T-cell (primary cell): ENCODE measurements at places on chromosomes 12 and 14.

DNA sequence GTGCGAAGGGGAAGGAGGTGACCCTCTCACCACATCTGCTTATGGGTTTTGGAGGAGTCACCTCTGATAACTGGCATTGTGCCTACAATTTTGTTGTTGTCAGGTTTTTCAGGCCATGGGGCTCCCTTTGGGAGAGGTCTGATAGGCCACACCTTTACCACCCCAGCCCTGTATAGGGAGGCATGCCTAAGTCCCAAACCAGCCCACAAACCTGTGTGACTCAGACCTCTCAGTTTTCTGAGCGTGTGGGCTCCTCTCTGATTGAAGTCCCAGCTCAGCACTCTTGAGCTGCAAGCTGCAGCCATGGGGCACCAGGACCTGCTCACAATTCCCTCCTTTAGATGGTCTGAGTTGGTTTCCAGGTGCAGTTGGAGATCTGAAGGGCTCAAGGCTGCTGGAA lies 1429.3 kb upstream of the TMEM132C start:
- DNase-seq, result no peak

DNA sequence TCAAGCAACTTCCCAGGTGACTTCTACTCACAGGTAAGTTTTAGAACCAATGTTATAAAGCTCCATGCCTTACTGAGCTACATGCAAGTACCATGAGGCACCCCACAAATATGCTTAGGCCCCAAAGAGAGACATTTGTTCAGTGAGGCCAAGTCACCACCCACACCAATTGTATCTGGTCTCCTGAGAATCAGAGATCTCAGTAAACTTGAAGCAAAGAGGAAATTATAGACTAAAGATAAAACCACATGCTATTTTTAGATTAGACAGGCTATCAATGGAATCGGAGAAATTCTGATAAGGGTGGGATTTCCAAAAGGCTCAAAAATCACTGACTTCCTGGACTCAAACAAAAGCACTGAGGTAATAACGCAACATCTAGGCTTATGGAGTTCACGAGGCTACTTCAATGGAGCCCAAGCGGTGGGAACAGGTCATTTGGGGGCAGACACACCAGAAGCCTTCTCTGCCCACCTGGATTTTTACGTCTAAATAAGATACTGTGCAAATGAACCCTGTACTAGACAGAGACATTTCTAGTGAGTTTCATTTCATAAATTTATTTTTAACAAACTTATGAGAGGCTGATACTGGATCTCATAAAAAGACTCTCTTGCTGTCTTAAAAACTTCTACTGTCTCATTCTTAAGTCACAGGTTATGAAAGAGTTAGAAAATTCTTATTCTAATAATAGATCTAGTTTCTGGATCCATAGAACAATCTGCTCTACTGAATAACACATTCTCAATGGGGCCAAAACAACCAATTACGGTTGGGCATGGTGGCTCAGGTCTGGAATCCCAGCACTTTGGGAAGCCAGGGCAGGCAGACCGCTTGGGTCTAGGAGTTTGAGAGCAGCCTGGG lies 7.7 kb downstream of the SLC15A4 start:
- DNase-seq, result no peak

DNA sequence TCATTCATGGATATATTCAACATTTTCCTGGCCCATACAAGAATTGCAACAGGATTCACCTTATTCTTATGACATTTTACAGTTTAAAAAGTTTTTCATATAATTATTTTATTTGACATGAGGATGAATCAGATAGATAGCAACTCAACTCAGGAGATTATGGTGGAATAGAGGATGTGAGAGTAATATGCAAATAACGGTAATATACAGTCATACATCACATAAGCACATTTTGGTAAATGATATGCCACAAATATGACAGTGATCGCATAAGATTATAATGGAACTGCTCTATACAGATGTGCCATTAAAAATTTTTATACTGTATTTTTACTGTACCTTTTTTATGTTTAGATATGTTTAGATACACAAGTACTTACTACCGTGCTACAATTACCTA lies 24.1 kb upstream of the CRADD start:
- no peak for DNase-seq

DNA sequence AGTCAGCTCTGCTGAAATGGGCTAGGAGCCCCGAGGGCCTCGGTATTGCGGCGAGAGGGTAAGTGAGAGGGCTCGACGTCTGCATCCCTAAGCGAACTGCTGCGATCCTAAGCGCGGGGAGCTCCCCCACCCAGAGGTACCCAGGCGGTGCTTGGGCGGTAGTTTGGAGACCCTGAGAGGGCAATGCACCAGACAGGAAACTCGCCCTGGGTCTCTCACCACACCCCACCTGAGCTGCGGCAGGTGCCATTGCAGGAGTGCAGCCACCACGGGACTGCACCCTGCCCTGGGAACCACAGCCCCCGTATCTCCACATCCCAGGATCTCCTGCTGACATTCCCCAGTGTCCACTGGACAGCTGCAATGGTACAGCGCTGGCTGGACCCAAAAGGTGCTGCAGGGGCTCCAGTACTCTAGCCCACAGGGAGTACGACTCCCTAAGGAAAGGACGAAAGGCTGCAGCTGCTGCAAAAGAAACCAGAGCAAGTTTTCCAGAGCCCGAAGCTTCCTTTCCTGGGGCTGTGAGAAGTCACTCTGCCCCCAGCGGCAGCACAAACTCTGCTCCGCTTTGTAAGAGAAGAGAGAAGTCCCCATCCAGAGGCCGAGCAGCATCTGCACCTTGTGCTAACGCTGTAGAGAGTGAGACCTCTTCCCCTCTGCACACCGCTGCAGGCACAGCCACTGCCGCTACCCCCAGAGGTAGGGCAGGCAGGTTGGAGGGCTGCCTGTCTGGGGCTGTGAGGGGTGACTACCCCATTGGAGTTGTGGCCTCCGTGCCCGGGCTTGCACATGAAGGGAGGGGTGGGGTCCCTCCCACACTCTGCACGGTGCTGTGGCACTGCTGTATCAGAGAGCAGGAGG lies 31.1 kb upstream of the MON2 start:
- peak; percentile 16 for DNase-seq

DNA sequence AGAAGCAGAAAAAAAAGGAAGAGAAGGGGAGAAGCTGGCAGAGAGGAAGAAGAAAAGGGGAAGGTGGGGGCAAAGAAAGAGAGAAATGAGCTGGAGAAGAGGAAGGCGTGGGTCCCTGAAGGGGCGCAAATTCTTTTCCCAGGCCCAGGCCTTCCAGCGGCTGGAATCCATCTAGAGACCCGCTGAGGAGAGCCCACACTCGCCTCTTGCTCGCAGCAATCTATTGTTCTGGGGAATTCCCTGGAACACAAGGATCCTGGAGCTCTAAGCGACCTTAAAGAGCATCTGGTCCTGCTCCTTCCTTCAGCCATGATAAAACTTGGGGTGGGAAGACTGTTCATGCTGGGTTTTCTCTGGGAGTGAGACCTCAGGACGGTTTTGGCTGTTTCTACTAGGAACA lies 41.2 kb upstream of the FKBP4 start:
- no peak for DNase-seq

- no peak for DNase-seq
These were observed 3.6 kb upstream of the NPAS3 start for GRCh38 chr14:32934881-32935633.

DNA sequence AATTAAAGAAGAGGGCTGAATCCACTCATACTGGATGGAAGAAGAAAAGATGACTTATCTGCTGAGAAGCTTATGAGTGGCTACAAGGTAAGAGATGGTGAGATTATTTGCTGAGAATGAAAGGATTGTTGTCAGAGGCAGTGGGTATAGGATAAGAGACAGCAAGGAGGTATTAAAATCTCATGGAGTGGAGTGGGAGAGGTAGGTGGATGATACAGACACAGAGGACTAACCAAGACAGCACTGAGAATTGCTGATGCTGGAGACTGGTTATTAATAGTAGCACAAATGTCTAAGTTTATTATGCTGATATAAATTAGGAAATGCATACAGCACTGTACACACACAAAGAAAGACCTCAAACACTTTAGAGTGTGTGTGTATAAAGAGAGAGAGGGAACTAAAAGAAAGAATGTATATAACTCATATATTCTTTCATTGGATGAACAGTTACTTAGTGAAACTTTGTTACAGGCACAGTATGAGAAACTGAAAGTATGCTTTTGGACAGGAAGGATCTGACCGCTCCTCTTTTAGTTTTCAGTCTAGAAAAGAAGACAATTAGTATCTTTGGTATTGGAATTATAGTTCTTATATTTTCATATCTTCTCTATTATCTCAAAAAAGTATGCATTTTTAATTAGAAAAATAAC lies 543.1 kb downstream of the LRFN5 start:
- DNase-seq, result no peak

DNA sequence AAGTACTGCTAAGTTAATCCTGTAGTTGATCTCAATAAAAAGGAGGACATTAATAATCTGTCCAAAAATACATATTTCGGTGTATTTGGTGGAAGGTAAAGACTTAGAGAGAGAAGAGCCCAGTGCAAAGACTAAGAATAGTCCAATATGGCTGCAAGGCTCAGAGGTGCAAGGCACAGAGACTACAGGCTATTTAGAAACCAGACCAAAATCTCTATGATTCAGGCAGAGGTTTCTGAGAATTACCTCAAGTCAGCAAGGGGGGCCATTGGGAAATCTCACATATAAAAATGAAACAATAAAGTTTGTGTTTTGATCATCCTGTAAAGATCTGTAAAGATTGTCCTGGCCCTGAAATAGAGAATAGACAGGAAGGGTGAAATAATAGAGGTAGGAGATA lies 1173.0 kb downstream of the VRK1 start:
- no peak for DNase-seq

DNA sequence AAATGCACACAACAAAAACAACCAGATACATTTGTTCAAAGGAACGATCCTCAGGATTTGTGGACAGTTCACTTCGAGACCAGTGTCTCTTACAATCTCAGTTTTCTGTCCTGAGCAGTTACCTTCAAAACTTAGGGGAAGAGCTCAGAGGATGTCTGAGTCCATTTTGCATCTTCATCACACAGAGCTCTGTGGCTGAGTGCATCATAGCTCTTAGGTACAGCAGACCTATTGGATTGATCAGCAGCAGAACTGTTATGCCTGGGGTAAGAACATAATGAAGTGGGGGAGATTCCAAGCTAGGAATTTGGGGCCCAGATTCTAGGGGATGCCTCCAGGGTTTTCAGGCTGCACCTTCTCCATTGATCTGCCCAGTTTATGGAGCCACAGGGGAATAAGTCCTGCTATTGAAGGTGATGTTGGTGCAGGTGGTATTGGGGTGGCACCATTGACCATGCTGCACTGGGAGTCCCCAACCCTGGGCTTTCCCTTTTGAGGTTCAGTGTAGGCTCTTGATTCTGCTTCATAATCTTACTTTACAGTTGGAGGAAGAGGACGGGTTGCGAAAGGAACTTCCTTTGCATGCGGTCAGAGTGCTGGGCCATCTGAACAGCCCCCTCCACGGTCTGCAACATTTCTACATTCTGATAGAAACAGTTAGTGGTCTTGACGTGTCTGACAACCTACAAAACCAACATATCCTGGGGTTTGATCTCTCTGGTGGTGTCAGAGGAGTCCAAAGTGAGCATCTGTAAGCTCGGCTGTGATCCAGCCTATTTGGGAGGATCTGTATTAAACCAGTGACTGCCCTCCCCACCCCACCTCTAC lies 112.8 kb downstream of the CHST11 start:
- peak; percentile 64 for DNase-seq

DNA sequence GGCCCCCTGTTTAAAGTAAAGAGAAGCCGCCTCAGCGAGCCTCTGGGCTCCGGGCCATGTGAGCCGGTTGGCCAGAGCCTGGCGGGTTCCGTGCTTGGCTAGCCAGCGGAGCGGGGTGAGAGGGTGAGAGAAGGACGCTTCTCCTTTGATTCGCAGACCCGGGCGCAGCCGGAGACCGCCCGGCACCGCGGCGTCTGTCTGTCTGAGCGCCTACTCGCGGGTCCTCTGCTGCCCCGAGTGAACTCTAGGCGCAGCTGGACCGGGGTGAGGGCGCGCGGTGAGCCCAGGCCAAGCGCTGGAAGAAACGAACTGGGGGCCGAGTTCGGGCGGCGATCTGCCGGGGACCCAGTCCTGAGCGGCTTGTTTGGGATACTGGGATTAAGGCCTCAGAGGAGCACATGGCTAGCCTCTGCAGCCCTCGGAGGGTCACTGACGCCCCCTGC lies 41.4 kb upstream of the TBX5 start:
- DNase-seq, result no peak

- no peak for DNase-seq
These were observed 47.5 kb downstream of the PAH start for GRCh38 chr12:102869571-102869970.

DNA sequence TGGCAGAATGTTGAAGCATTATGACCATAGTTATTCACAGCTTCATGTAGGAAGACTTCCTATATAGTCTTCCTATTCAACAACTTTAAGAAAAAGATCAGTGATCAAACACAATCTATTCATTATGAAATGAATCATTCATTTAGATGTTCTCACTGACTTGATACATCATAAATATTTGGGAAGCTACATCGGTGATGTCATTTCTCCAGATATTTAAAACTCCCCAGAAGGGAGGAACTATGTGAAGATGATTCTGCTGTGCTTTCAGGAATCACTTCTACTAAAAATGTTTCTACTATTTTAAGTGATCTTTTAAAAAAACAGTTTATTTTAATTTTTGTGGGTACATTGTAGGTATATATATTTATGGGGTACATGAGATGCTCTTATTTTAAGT lies 316.4 kb downstream of the BCAT1 start:
- no peak for DNase-seq

DNA sequence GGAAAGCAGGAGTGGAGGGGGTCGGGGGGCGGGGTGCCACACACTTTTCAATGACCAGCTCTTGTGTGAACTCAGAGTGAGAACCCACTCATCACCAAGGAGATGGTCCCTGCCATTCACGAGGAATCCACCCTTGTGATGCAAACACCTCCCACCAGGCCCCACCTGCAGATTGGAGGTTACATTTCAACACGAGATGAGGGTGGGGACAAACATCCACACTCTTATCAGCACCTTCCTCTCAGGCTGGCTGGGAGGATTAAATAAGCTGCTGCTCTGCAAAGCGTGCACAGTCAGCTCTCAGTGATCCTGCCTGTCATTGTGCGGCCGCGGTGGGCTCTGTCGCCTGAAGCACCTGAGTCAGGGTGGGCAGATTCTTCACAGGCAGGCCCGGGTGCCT lies 39.7 kb downstream of the AACS start:
- no peak for DNase-seq

DNA sequence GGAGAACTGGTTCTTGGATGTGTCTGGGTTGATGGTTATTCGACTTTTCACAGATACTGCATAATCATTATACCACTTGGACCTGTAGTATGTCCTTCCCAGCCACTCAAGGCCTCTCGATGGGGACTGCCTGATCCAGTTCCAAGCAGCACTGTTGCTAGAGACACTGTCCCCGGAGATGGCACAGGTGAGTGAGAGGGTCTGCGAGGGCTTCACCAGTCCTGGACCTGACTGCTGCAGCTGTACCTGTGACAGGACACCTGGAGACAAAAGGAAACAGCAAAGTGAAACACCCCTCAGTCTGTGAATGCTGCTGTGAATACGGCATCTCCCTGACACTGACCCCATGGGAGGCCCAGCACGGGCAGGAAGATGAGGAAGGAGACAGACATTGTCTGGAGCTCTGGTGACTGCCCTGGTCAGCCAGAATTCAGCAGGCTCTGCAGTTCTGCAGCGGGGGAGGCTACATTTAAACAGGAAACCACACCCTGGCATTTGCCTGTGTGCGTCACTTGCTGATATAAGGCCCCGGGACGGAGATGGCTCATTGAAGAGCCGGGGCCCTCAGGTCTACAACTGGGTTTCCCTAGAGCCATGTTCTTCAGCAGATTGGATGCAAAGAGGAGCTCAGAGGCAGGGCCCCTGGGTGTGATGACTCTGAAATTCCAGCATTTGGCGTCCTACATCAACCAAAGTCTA lies 413.6 kb downstream of the TMEM121 start:
- DNase-seq, result no peak

- DNase-seq, result no peak
These were observed 1.4 kb downstream of the LRTM2 start for GRCh38 chr12:1821805-1822204.
